Activated naive CD4-positive, alpha-beta T cell treated with Interleukin-2 at 50 U/mL for 16 hours (primary cell): ENCODE measurements at places on chromosomes 3 and 15.

DNA sequence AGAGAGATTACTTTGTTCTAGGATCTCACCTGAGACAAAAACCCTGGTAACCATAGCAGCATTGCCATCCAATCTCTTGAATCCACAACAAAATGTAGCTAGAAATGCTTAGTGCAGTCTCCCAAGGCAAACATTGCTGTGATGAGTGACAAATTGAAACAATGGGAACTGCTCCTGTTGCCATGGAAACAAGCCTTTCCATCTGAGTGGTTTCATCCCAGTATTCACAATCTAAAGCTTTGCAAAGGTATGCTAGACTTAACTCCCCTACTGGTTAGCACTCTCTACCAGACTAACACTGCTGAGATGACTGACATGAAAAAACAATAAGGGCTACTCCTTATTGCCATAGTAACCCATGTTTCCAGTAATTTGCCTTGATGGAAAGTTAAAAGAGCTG is 172.6 kb upstream of the CNTN3 start:
- DNase-seq: no peak

GRCh38 chr3:159856590-159857104 is 132.0 kb upstream of the IL12A start:
- no peak for DNase-seq

- no peak for DNase-seq
Observed at GRCh38 chr3:14093831-14094230, 30.8 kb downstream of the CHCHD4 start.

GRCh38 chr15:31740203-31740602 is 290.1 kb upstream of the CHRNA7 start:
- DNase-seq: no peak

DNA sequence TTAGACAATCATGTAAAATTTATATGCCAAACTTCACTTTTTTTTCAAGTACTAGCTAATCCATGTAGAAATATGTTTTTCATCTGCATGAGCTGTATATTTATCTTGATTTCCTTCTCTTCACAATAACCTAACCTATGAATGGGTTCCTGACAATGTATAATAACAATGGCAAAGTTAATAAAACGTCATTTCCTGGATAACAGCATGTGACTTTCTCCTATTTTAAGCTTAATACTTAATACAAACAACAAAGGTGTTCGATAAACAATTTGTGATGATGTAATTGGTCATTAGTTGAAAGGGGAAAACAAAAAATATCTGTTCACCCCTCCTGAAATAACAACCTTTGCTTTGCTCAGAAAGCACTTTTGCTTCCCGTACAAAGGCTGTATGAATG is 20.4 kb downstream of the CD200 start:
- DNase-seq: no peak

- no peak for DNase-seq
Observed at GRCh38 chr15:67998599-67999133, 55.4 kb upstream of the PIAS1 start.

DNA sequence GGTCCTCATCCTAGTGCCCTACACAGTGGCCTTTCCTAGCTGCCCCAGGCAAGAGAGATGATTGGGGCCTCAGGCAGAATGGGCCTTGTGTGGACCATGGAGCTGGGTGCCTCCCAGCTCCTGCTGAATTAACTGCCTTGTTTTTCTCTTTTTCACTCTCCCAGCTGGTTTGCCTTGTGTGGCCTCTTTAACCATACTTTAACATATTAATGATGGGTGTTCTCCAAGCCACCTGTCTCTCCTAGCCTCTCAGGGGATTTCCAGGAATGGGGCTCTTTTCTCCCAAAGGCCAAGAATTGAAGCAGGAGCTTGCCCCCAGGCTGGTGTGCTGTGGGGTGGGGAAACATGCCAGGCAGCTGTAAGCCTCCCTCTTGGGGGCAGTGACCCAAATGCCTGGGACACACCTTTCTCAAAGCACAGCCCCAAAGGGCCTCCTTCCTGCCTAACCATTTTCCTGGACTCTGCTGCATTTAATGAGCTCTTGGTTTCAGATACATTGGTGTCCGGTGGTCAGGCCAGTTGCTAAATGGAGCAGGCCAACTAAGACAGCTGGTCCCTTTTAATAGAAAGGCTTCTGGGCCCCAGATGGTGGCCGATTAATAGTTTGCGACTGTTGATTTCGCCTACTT is 5.6 kb downstream of the ALPK3 start:
- no peak for DNase-seq

DNA sequence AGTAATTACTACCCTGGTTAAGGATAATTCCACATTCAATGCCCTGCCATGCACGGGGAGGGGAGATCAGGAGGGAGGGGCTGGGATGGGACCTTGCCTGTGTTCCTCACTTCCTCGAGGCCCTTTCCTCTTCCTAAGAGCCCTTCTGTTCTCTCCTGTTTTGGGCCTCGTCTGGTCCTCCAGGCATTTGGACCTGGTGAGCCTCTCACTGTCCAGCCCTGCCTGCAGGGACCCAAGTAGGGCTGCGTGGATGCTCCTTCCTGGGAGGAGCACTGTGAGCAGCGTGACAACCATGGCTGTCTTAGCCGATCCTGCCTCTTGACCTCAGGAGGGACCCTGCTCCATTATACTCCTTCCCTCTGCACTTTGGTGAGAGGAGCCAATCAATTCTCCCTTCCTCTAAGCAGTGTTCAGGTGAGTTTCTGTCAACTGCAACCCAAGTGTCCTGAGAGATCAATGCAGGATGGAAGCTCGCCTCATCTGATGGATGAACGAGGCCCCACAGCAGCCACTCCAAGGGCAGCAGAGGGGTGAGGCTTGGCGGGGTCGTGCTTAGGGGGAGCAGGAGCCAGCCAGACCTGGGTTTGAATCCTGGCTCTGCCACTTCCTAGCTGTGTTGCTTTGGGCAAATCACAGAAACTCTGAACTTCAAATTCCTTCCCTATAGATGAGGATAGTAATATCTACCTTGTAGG is 92.5 kb downstream of the IQSEC1 start:
- DNase-seq: no peak
